BE2C (cell line): ENCODE measurements at places on chromosomes 3 and 15.

- DNase-seq: peak; percentile 72
Observed at GRCh38 chr15:85296615-85297402, 83.6 kb upstream of the AKAP13 start.

DNA sequence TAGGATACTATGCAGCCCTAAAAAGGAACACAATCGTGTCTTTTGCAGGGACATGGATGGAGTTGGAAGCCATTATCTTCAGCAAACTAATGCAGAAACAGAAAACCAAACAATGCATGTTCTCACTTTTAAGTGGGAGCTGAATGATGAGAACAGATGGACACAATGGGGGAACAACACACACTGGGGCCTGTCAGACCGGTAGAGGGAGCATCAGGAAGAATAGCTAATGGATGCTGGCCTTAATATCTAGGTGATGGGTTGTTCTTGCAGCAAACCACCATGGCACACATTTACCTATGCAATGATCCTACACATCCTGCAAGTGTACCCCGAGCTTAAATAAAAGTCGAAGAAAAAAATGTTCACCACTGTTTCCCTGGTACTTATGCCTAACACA lies 17.5 kb downstream of the SENP7 start:
- no peak for DNase-seq

- DNase-seq: no peak
Observed at GRCh38 chr3:134201201-134202130, 49.2 kb downstream of the RYK start.

GRCh38 chr15:39584662-39585388 lies 3.9 kb downstream of the THBS1 start:
- DNase-seq: no peak

GRCh38 chr3:123740391-123740822 lies 143.7 kb downstream of the MYLK start:
- DNase-seq: no peak

DNA sequence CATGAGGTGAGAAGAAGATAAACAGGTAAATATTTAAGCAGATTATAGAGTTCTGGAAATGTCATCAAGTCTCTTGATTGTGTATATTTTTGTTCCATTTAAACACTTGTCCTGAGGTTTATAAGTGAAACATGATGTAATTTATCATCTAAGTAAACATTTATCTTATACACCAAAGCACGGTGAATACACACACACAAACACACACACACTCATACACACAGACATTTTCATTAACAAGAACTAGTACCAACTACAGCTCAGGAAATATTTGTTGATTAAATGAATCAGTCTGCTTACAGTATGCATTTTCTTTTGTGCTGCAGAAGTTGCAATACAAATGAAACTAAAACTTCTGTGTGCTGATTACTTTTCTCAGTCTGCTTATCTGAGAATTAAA lies 357.3 kb downstream of the ZBTB20 start:
- DNase-seq: no peak

- no peak for DNase-seq
Observed at GRCh38 chr3:169822540-169822939, 9.8 kb upstream of the LRRC34 start.

- DNase-seq: no peak
Observed at GRCh38 chr3:45084361-45084760, 58.3 kb downstream of the CLEC3B start.

DNA sequence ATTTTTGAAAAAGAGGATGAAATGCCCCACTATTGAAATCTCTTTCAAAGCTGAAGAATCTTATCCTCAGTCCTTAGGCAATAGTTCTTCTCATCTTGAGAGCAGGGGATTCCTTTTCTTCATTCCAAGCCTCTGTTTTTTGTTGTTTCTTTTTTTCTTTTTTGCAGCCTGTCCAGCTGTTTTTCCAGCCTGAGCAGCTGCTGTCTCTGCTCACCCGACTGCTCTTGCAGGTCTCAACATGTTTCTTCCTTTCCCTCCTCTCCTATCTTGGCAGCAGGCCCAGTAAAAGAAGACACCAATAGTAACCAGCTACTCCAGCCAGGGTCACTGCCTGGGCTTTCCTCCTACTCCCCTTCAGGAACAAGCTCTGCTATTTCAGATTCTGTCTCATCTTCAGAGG lies 23.8 kb downstream of the MEX3B start:
- DNase-seq: peak; percentile 58

DNA sequence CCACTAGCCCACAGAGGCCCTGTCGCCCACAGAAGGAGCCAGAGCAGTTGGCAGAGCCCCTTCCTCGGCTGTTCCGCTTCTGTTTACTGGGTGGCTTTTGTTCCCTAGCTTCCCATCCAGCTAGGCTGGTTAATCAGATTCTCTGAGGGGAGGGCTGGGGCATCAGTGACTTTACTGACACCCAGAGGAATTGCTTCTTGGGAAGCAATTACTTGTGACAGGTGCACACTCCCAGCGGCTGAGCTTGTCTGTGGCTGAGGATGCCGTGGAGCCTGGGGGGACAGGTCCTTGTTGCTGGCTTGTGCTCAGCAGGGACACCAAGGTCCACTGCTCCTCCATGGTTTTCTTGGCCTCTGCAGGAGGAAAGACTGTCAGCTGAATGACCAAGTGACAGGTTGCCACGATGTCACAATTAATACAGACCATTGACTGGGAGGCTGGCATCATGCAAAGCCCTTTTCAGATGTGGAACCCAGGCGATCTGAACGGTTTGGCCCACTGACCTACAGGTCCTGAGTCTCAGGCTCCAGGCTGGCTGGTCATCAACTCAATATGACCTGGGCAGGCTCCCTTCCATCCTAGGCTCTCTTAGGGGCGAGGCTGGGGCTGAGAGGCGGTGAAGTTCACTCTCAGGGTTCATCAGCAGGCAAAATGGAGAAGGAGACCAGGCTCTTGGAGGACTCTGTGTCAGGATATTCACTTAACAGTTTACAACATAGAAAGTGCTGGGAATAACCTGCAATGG lies 31.8 kb upstream of the SFMBT1 start:
- DNase-seq: no peak
